ENCODE measurements at places on chromosomes 2 and 18.

- peak; percentile 49 for DNase-seq
Observed at GRCh38 chr2:96116879-96117533, 635 bp upstream of the ADRA2B start.

DNA sequence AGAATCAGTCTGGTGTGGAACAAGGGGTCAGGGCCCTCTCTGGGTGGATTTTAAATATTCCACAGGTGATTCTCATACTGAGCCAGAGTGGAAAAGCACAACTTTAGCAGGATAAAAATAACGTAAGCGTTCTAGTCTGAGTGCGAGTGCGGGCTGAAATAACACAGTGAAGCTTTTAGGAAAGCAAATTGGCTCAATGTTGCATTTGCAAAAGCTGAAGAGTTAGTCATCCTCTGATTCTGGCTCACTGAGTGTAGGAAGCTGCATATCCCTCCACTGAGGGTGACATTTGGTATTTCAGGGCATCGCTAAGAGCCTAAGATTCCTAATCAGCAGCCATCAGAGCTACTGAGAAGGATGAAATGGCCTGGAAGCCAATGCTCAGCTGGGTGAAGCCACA lies 134.7 kb downstream of the RIF1 start:
- DNase-seq: no peak

DNA sequence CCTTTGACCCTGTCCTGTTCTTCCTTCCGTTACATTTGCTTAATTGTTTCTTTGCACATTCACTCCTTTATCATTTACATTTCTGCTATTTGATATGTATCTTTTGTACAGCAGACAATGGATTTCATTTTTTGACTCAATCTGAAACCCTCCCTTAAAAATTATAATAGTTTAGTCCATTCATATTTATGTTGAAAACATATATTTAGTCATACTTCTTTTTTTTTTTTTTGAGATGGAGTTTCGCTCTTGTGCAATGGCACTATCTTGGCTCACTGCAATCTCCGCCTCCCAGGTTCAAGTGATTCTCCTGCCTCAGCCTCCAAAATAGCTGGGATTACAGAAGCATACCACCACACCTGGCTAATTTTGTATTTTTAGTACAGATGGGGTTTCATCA lies 95.3 kb upstream of the TGFA start:
- DNase-seq: no peak

DNA sequence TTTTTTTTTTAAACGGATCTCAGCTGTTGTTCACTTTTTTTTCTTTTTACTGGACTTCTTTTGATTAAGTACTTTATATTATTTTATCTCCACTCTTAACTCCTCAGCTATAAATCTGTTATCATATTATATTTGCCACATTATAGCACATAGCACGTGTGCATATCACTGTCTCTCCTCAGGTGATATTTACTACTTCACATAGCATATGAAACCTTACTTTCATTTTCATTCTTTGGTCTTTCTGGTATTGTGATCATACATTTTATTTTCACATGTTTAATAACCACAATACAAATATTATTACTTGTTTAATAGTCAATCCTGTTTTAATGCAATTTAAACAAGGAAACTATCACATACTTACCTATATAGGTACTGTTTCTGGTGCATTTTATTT lies 993.1 kb upstream of the TMEFF2 start:
- DNase-seq: no peak

- no peak for DNase-seq
Observed at GRCh38 chr2:205759257-205759656, 77.0 kb downstream of the NRP2 start.

DNA sequence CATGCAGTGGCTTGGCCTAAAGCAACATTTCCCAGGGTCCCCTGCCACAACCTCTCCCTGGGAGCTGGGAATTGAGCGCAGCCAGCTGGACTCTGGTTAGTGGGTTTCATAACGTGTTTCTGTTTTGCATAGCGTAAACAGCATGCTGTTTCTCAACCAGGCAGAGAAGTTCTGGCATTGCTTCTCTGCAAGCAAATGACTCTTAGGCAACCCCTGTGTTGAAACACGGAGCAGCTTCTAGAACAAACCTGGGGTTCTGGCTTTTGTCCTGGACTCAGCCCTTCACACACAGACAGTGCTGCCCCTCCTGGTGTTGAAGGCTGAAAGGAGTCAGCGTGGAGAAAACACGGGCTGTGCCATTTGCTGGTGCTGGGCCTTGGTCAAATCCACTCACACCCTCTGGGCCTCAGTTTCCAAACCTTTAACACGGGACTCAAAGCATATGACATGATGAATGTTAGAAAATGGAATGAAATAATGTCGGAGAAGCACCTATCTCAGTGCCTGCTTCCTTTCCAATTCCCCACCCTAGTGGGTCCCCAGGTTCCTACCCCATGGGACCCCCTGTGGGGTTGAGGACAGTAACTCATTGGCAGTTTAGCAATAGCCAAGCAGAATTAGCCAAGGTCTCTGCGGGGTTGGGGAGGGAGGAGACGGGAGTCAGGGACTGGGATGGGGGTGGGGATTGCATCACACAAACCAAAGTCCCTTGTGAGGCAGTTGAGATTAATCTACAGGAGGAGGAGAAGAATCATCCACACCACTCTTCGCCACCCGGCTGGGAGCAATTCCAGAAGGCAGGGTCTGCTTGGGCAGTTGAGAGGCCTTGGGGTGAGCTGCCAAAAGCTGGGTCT lies 30.2 kb upstream of the IL1R2 start:
- no peak for DNase-seq

DNA sequence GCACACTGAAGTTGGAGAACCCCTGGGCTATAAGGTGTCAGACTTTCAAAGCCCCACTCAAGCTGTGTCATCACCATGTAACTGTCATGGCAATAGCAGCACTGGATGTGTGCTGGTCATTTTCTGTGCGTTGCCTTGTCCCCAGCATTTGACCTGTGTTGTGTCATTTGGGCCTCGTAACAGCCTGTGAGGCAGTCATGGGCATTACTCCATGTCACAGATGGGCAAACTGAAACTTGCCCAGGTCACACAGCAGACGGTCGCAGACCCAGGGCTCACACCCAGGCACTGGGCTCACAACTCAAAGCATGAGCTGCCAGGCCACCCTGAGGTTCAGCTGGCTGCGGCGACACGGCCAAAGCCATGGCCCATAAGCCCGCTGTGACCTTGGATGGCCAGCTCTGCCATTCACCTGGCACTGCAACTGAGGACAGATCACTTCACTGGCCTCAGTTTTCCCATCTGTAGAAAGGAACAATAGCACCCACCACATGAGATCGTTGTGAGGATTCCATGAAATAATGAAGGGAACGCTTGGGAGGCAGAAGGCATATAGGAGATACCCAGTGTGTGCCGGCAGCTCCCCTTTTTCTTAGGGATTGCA lies 36.7 kb downstream of the INHBB start:
- DNase-seq: no peak

- DNase-seq: no peak
Observed at GRCh38 chr18:59032308-59032707, 107.4 kb upstream of the SEC11C start.

DNA sequence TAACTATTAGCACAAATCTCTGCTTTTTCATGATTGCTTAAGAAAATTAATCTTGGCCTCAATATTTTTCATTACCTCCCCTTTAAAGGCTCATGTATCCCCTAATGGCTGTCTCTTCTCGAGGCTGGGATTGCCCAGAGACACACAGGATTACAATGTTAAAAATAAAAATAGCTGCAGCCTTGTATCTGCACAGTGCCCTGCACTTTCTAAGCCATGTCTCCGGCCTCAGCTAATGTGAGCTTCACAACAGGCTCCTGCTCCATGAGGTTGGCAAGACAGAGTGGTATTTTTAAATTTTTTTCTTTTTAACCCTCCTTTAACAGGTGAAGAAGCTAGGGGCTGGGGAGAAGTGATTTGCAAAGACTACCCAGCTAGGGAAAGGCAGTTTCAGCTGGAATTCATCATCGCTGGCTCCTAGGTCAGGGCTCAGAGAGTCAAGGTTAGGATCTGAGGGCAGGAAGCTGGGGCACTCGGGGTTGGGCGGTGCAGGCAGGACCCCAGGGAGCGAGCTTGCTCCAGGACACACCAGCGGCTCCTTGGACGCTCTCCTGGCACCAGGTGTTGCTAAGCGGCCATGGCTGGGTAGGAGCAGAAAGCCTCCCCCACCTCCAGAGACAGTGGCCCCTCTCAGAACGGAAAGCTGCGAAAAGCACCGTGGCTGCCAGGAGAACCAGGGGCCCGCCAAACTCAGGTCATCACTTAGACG lies 135.6 kb downstream of the SMAD2 start:
- no peak for DNase-seq

- DNase-seq: no peak
Observed at GRCh38 chr18:35387152-35387571, 10.0 kb upstream of the ZNF396 start.

DNA sequence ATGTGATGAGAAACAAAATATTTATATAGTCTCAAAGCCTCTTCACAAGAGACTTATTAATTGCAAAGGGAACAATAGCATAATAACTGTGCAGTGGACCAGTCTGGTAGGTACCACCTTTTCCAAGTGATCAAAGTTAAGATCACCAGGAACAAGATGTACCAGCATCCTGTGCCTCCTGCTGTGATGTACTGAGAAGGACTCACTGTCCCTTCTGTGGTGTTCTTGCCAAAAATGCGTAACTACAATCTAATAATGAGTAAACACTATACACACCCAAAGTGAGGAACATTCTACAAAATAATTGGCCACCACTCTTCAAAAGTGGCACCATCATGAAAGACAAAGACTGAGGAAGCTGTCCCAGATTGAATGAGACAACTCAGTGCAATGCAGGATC lies 14.5 kb downstream of the GNLY start:
- no peak for DNase-seq

DNA sequence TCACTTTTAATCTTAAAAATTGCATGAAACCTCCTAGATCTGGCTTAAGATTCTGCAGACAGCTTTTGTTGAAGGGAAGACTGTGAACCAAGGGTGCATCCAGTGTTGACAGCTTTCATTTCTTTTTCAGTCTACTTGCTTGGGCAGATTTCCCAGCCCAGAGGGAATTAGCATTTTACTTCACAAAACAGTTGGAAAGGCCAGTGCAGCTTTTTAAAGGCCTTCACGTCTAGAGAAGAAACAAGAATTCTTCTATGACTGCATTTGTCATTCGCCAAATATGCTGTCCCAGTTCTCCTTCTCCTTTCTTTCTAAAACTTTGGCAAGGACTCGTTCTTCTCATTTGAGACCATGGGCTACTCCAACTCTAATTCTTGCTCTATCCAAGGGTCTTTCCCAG lies 17.4 kb downstream of the NTSR2 start:
- no peak for DNase-seq

GRCh38 chr2:102063941-102064678 lies 72.3 kb downstream of the IL1R2 start:
- DNase-seq: no peak

DNA sequence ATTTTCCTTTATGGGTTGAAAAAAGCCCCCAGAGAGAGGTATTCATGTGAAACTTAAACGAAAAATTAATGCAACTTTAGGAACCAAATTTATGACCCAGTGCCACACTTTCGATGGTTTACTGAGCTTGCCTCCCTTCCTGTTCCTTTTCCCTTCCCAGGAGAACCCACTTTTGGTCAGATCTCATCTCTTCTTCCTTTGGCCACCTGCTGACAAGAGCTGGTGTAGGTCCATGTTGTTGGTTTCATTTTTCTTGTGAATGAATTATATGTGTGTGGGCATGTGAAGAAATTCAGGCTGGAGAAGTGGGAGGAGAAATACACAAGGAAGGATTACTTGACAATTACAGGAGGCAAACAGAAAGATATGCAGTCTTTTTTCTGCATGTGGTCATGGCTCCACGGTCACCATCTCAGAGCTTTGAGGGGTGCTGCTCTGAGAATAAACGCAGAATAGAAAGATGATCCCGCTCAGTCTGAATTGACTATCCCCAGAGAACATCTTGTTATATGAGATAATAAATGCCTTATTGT lies 111.3 kb upstream of the TCF4 start:
- no peak for DNase-seq

DNA sequence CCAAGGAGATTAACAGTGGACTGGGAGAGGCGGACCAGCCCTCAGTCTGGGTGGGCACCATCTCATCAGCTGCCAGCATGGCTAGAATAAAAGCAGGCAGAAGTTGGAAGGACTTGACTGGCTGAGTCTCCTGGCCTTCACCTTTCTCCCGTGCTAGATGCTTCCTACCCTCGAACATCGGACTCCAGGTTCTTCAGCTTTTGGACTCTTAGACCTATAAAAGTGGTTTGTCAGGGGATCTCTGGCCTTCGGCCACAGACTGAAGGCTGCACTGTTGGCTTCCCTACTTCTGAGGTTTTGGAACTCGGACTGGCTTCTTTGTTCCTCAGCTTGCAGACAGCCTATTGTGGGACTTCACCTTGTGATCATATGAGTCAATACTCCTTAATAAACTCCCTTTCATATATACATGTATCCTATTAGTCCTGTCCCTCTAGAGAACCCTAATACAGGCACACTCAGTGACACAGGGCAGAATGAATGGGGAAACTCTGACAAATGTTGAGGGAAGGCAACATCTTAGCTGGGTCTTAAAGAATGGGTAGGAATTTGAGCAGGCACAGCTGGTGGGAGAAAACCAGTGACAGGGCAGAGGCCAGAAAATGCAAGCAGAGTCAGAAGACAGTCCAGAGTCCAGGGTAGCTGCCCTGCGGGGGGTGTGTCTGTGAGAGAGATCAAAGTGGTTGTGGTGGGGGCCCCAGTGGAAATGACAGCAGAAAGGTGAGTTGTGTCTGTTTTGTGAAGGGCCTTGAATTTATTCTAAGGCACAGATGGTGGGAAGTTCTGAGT lies 108.1 kb upstream of the CD302 start:
- DNase-seq: no peak

DNA sequence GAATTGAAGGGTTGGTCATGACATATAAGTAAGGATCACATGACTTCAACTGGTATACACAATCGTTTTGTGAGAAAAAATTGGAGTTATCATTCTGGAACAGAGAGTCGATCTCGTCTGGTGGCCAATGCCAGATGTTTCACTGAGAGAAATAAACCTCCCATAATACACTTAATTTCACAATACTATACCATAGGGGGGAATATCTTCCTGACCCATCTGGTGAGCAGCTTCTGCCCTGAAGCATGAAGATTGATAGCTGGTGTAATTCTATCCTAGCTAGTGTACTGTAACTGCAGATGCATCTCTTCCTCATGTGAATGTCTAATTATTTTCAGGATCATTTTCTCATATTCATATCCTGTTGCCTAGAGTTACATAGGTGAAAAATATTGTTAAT lies 15.7 kb upstream of the CDH7 start:
- DNase-seq: no peak

- no peak for DNase-seq
Observed at GRCh38 chr2:171267855-171268629, 107.3 kb upstream of the TLK1 start.

DNA sequence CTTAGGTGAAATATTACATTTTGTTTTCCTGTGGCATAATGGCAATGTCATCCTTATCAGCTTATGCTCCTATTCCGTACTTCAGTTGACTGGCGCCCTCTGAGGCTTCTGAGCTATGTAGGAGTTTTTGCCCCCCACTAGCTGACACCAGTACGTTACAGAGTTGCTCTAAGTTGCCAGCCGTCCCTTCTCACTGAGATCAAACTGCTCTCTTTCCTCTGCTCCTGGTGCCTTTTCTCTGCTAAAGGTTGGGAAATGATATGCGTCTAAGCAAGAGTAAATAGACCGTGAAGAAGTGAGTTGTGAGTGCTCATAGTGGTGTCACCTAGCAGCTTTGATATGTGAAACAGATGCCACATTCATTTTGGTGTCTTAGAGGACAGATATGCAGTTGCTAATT lies 99.2 kb downstream of the RAPGEF4 start:
- no peak for DNase-seq

All from activated CD4-positive, alpha-beta T cell treated with anti-CD3 and anti-CD28 coated beads for 1 hour (primary cell).